ENCODE measurements at places on chromosomes 2 and 18.

DNA sequence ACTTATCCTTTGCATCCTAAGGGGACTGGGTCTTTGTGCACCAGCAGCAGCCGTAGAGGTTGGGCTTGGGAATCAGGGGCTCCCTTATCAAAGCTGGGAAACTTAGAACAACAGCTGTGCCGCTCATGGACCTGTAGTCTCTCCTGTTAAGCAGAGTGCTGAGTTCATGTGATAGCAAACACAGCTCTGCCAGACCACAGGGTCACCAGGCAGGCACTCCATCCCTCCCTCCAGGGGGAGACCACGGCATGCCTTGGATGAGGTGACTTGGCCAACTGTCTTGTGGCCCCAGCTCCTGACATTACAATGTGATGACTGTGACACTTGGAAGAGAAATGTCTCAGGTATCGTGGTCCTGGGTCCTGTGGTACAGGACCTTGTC lies 60.0 kb downstream of the DGKD start:
- peak; percentile 36 for DNase-seq

GRCh38 chr2:216073773-216074172 lies 7.8 kb downstream of the PECR start:
- DNase-seq = no peak

GRCh38 chr2:73104933-73105332 lies 7.8 kb downstream of the RAB11FIP5 start:
- no peak for DNase-seq

- peak; percentile 68 for DNase-seq
Measured at GRCh38 chr2:215367662-215368492, 56.0 kb downstream of the ATIC start.

DNA sequence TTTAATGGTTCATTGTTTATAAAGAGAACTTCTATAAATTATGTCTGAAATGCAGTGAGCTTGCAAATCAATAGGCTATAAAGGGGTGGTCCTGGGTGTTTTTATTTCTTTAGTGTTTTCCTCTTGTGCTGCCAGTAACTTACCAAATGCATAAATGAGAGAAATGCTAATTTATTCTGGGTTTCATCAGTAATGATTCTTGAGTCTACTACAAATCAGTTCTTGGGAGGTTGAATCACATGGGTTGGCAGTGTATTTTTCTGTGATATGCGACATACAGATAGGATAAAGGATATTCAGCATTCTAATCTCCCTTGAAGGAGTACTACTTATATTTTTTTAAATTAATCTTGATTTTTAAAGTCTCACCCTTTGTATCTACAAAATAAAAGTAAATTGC lies 170.1 kb upstream of the UNC80 start:
- no peak for DNase-seq

GRCh38 chr2:43239981-43240765 lies 13.8 kb upstream of the ZFP36L2 start:
- DNase-seq = no peak

DNA sequence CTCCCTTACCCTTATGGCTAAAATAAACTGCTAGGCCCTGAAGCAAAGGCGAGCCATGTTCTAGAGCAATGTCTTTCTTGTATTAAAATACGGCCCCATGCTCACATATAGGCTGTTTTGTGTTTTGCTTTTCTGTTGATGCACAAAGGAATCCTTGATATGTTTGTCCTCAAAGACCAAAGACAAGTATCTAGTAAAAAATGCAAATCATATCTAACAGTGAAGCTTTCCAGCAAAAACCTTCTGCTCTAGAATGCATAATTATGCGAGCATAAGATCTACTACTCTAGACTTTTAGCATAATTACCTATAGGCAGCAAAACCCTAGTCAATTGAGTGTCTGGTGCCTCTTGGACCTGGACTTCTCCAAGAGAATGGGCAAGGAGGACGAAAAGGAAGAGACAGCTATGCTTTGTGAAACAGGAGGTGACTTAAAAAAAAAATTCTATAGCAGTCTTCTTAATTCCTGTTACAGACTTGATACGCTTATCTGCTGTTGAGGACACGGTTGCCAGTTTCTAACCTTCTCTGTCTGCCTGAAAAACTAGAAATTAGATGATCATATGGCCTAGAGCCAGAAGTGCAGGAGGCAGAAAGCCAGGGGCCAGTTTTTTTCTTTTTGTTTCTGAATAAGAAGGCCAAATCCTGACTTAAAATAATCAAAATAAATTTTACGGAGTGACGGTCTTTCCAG lies 1.5 kb upstream of the AMMECR1L start:
- DNase-seq = no peak

GRCh38 chr2:60629801-60630385 lies 76.4 kb upstream of the BCL11A start:
- DNase-seq = peak; percentile 3

DNA sequence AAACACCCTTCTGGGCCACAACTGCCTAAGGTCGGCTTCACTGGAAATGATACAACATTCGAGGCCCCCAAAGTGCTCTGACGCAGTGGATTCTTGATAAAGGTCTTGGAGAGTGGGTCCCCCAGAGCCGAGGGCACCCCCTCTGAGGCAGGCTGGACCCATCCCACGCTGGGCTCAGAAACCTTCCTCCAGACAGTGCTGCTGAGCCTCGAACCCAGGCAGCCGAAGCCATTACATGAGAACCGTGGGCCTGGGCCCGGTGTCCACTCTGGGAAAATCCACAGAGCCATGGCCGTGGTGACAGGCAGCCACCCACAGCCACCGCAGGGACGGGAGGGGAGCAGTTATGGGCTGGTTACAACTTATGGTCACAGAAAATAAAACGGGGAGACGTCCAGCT lies 81.4 kb upstream of the ID2 start:
- no peak for DNase-seq

GRCh38 chr2:191341436-191341835 lies 96.2 kb downstream of the MYO1B start:
- no peak for DNase-seq

DNA sequence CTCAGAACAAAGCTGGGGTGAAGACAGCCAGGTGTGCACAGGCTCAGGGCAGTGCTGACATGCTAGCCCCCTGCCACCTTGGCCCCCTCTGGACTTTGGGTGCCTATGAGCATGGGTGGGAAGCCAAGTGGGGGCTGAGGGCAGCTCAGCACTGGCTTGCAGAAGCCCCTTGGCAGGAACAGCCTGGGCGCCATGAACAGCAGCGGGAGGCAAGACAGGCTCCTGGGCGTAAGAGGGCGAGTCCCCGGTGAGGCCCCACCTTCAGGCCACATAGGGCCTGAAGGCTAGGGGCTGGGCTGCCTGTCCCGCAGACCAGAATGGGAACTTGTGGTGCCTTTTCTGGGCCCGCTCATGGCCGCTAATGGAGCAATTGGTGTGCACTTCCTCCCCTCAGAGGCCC lies 47.0 kb upstream of the COX7A2L start:
- no peak for DNase-seq

- DNase-seq = peak; percentile 60
Measured at GRCh38 chr2:96470636-96471035, 34.5 kb downstream of the NEURL3 start.

GRCh38 chr2:149585166-149585885 lies 2.2 kb downstream of the MMADHC start:
- DNase-seq = no peak

GRCh38 chr18:77032181-77032701 lies 100.3 kb downstream of the MBP start:
- DNase-seq = no peak

DNA sequence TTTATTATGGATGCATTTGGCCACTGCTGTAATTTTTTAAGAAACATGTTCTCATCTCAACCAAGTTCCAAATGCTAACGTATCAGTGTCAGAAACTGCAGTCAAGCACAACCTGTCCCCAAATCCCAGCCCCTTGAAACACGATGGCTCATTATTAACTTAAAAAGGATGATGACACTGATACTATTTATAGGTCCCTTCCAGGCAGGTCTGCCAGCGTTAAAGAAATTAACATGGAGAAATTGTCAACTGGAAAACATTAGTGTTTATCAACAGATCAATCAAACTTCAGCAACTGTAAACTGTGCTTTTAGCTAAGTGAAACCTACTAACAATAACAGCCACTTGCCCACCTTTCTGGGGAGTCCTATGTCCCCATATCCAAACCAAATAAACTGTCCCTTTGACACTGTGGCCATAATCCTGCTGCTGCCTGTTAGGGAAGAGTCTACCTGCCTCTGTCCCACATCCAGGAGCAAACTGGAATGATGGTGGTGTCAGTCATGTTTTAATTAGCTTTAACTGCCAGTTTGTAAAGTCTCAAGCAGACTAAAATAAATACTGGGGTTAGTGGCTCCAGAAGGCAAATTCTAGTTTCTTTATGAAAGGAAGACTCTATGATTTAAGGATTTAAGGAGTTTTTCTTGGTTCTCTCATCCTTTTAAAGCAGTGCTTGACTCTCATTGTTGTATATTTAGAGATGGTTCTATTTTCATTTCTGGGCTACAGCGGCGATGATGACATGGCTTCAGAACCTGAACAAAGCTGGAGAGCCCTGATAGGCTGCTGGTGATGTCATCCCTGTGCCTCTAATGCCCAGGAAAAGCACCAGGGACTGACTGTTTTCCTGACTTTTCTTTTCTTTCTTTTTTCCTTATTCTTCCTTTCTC lies 583.6 kb upstream of the PIK3C3 start:
- DNase-seq = no peak

- DNase-seq = no peak
Measured at GRCh38 chr18:28485918-28486317, 309.0 kb upstream of the CDH2 start.

GRCh38 chr2:163253621-163254285 lies 415.2 kb upstream of the KCNH7 start:
- DNase-seq = no peak

DNA sequence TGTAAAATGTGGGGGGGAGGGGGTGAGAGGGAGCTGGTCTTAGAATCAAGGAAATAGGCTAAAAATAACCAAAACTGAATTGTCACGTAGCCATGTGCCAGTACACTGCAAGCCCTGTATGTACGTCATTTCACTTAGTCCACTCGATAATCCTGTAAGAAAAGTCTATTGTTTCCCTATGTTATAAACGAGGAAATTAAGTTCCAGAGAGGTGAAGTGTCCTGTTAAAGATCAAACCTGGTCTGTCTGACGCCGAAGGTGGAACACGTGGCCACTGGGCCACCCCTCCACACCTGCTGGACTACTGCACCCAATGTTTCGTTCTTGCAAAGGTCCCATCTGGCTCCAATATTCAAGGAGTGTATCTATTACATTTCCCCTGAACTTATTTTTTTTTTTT lies 29.6 kb downstream of the TFCP2L1 start:
- DNase-seq = no peak

DNA sequence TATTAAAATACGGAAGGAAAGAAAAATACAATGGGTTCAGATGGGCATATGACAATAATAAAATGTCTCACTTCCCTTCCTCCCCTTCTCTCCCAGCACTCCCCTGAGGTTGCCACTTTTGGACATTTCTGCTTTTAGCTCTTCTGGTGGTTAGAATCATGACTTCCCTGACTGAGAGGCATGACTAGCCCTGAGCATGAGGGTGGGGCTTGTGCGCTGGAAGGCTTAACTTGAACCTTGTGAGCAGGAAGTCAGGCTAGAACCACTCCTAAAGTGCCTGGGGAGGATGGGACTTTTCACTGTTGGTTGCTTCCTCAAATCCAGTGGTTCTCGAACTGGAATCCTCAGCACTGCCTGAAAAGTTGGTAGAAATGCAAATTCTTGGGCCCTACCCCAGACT lies 19.7 kb upstream of the ARHGAP25 start:
- DNase-seq = no peak

- peak; percentile 18 for DNase-seq
Measured at GRCh38 chr18:59220164-59220783, 316 bp downstream of the GRP start.

GRCh38 chr2:99821039-99821438 lies 321.4 kb downstream of the AFF3 start:
- no peak for DNase-seq

DNA sequence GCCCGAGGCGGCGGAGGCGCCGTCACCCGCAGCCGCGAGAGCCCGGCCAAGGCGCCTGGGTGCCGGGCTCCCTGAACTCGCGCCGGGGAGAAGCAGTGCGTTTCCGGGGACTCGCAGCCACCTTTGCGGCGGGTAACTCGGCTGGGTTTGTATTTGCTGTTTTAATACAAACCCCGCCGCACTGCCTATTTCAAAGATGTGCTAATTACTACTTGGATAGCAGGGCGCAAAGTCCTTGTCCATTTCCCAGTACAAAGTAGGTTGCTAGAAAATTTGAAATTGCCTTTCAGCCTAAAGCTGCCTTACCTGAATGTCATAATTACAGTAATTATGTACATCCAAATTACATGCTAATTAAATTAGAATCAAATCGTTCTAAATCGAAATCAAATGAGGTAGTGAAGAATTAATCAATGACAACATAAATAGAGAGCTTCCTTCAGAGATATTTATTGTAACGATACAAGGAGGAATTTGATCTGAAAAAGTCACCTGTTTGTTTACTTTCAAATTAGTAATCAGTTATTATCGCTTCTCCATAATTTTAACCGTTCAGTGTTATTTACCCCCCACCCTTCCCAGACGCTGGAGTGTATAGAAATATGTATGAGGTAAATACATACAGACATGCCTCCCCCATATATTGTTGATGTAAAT lies 8.1 kb downstream of the SP9 start:
- DNase-seq = no peak

DNA sequence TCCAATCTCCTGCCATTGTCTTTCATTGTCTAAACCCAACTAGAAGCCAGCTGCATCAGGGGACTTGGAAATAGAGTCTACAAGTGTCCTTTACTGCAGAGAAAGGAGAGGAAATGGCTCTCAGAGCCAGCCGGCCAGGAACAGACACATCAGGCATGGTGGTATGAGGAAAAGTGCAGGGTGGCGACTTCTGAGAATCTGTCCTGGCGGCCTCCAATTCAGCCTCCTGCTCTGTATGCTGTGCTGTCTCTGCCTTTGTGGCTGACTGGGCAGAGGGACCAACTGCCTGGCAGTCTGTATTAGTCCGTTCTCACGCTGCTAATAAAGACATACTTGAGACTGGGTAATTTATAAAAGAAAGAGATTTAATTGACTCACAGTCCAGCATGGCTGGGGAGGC lies 36.8 kb upstream of the AQP4 start:
- no peak for DNase-seq

DNA sequence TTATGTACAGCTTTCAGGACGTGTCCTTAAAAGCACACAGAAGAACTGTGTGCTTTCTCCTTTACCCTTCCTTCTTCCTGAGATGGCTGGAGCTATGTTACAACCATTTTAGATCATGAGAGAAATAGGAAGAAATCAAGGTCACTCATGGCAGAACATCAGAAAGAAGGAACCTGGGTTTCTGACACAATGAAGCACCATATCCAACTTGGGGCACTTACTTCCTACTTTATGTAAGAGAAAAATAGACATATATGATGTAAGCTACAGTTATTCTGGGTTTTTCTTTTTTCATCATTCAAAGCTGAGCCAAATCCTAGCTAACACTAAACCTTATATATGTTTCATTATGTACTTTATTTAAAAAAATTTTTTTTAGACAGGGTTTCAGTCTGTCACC lies 79.5 kb downstream of the FAM161A start:
- DNase-seq = no peak

DNA sequence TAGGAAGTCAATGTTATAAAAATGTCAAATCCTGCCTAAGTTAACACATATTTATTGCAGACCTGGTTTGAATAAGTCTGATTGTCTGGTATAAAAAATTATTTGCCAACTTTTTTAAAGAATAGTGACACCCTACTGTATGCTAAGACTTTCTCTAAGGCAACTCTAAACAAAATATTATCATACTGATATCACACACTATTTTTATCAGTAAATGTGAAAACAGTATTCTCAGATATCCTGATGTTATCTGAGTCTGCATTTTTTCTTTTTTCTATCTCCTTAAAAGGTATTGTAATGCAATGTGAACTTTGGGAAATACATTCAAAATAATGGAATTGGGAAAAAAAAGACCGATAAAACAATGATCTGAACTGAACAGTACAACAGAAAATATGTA lies 127.1 kb downstream of the DOCK10 start:
- DNase-seq = no peak

Data from EL (cell line).